ENCODE measurements at places on chromosomes 7 and 10. TPM values are rescaled to one million over a fixed set of nuclear protein-coding genes. Genes with fewer than 3 reads are reported as not detected.
A peak's percentile ranks its signal among the peaks of the same experiment; 100 is the strongest.

SEC24C gene
- total RNA-seq, result 127 TPM

ASAH2 gene
- total RNA-seq, result 2.6 TPM

FKBP9 gene
- 0.35 TPM for total RNA-seq

GTF2IRD2 gene
- total RNA-seq, result 35.9 TPM

TMEM196 gene
- total RNA-seq, result not detected

INPP5F gene
- 10.6 TPM for total RNA-seq

LOXL4 gene
- total RNA-seq, result not detected

- DNase-seq, result no peak
These were observed 2.9 kb downstream of the CYTH3 start for GRCh38 chr7:6269527-6269926.

DNA sequence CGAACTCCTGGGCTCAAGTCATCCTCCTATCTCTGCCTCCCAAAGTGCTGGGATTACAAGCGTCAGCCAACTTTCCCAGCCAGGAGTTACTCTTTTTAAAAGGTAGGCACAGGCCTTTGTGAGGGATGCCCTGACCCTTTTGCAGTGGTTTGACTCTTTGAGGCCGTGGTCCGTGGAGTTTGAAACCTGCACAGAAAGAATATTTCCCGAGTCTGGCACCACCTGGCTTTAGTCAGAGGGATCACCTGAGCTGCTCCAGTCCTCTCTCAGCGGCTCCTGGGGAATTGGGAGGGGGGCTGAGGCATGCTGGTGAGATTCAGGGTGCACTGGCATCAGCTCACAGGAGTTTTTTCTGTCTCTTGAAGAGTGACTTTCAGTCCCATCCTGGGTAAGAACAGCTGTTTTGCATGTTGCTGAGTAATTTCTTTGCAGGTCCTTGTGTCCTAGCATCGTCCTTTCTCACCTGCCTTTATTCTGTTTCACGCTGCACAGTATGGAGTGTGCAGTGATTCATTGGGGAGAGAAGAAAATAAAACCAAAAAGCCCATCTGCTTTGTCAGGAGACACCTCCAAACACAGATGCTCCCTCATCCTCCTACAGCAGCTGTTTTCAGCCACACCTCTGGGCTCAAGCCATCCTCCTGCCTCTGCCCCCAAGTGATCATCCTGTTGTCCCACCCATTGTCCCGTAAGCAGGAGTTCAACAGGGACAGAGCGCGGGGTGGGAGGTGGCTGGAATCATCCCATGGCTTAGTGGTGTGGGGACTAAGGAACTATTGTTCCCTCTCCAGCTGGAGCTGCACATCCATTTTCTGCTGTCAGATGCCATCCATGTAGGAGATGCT, 284.7 kb downstream of the CAMK1D start:
- no peak for DNase-seq

- no peak for DNase-seq
These were observed 303.3 kb upstream of the CELF2 start for GRCh38 chr10:10714327-10714726.

- DNase-seq, result no peak
These were observed 132.3 kb upstream of the ANK3 start for GRCh38 chr10:60521974-60522405.

GRCh38 chr7:95549818-95550529, 46.3 kb downstream of the PDK4 start:
- DNase-seq, result no peak

DNA sequence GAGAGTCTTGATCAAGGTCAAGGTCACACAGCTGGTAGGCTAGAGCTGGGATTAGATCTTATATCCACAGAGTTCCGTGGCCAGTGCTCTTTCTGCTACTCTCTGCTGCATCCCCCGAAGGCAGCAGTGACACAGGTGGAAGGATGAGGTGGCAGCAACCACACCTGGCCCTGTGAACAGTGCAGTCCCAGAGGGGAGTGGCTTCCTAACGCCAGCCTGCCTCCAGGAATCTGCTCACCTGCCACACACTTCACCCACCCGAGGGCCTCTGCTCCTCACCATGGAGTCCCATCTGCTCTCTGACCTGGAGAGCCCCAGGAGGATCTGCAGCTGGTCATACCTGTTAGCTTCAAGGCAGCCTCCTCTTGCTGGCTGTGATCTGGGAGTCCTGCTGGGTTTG, 484.2 kb downstream of the PLXNA4 start:
- no peak for DNase-seq

DNA sequence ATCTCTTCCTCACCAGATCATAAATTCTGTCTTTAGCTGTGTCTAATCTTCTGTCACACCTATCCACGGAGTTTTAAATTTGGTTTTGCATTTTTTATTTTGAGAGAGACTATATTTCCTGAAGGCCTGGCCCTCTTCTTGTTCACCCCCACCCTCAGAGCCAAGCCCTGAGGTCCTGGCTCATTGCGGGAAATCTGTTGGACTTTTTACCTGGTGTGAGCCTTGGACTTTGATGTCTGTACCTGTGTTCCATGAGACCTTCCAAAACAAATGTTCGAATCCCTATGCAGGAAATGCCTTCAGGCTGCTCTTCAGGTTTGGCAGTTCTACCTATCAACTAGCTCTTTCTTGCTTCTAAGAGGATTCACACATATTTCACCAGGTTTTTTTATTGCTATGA, 175.2 kb upstream of the GRB10 start:
- no peak for DNase-seq

DNA sequence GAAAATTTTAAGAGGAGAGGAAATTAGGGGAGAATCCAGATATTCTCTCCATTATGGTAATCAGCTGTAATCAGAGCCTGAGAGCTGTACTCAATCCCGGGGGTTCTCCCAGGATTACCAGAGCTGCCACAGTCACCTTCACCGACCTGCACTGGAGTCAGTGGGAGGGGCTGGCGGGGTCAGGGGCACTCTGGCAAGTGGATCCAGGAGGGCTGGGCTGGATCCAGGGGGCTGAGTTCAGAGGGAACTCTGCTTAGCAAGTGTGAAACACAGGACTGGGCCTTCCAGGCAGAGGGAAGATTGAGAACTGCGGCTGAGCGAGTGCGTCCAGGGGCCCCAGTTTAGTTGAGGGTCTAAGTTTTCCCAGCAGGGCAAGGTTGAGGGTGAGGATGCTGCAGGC, 89.2 kb downstream of the BMS1 start:
- DNase-seq, result no peak

DNA sequence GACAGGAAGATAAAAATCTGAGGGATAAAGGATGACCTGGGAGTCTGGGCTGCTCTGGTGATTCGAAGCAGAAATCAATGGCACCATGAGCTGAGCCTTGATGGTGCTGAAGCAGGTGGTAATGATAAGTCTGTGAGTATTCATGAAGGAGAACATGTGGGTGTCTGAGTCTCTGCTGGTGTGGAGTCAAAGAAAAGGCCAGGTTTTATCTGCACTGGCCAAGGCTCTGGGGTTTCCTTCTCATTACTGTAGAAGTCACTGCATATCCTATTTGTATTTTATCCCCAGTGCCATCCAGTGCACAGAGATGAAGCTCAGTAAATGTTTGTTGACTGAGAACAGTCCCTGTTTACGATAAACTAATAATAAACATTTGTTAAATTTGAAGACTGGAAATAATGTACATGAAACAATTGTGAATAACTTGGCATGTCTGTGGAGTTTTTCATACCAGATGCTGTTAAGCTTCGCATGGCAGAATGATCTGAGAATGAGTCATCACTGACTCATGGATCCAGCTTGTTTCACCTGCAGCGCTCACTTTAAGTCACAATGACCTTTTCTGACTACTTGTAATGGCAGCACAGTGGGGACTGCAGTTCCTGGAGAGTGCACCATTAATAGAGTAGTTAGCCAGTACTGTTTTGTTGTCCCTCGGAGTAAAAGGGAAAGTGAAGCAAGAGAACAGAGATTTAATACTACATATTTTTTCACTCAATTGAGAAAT, 538.5 kb downstream of the HTR7 start:
- no peak for DNase-seq

- no peak for DNase-seq
These were observed 69.2 kb downstream of the HDAC9 start for GRCh38 chr7:18564779-18565178.

DNA sequence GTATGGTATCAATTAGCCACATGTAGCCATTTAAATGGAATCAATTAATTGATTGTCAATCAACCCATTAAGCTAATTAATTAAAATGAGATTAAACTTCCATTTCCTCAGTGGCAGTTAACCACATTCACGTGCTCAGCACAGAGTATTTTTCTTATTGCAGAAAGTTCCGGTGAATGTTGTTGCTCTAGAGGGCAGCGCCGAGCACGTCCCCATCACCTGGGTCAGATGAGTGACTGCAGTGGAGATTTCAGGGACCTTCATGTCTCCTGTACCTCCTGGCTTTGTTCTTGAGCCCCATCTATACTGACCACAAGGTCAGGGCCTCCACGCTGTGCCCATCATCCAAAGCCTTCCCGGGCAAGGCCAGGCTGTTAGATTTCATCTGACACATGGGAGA, 168.8 kb upstream of the MKI67 start:
- no peak for DNase-seq

GRCh38 chr10:11713186-11713743, 28.9 kb upstream of the ECHDC3 start:
- DNase-seq, result no peak

GRCh38 chr7:107874605-107875446, 16.2 kb upstream of the DLD start:
- DNase-seq, result peak; percentile 52

GRCh38 chr10:28060031-28060607, 61.2 kb upstream of the ODAD2 start:
- no peak for DNase-seq

DNA sequence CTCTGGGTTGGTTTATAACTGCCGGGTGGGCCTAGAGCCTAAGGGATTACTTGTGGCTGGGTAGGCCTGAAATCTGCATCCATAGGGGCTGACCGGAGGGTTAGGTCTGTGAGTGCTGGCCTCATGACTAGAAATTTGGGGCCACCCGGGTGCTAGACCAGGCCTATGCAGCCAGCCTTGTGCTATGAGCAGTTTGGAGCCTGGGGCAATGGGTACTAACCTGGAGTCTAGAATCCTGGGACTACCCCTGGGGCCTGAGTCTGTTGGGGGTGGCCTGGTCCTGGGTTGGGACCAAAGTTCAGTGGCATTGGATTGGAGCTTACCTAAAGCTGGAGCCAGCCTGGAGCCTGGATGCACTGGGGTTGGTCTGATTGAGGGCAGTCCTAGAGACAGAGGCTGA, 995.2 kb downstream of the ANKRD7 start:
- DNase-seq, result no peak

DNA sequence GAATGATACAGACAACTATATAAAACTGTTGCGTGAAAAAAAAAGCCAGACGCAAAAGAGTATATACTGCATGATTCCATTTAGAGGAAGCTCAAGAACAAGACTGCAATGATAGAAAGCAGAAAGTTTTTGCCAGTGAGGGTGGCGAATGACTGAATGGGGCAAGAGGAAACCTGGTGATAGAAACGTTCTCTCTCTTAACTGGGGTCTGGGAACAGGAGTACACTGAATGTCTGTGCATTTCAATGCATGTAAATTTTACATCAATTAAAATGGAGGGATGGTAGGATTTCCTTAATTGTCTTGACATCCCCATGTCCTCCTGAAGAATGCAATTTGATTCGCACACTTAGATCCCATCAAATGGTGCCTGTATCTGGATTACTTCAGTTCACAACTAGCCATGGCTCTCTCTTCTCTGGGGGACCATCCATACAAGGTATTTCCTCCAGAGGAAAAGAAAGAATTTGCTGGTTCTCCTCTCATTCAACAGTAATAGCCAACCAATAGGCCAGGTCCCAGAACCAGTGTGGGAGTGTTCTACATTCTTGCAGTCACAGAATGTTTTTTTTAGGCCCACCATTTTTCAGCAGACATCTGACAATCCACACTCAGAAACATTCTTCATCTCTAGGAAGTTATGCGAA, 221.0 kb upstream of the KLF14 start:
- no peak for DNase-seq

DNA sequence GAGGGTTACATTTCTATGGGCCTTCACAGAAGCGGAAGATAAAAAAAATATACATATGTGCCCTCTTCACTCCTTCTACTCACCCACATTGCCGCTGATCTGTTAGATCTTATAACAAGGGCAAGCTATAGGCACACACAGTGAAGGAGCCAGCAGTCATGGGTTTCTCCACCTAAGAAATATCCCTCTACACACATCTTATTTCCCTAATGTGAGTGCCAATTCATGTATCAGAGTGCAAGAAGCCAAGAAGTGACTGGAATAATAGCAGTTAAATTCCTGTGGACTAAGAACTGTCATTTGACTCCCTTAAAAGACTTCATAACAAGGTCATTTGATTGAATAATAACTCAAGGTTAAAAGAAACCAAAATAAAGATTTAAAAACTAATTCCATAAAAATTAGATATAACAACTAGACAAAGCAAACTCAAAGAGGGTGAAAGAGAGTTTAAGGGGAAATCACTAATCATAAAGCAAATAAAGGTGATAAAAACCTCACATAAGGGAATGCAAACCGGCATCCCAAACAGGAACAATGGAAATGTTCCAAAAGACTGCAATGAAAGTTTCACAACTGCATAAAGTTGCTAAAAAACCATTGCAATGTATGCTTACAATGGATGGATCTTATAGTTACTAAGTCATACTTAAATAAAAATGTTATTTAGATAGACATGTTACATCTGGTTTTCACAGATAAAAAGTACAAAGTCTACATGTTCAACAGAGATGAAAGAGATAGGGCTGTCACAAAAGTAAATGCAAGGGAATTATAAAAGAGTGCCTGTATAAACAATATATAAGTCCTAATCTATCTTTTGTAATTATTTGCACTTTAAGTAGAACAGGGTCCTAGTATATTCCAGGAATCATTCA, 42.8 kb downstream of the ARHGAP21 start:
- no peak for DNase-seq

- no peak for DNase-seq
These were observed 5.5 kb downstream of the PTPRN2 start for GRCh38 chr7:158582089-158582456.

- no peak for DNase-seq
These were observed 28.5 kb downstream of the PIK3CG start for GRCh38 chr7:106893591-106893990.

- no peak for DNase-seq
These were observed 10.7 kb upstream of the DPYSL4 start for GRCh38 chr10:132175907-132176581.

- no peak for DNase-seq
These were observed 28.1 kb upstream of the UNCX start for GRCh38 chr7:1204460-1205140.

- DNase-seq, result no peak
These were observed 14.9 kb upstream of the EBF3 start for GRCh38 chr10:129978980-129979379.

- no peak for DNase-seq
These were observed 33.5 kb upstream of the SKAP2 start for GRCh38 chr7:26897928-26898327.

Data from CD4-positive, alpha-beta memory T cell (primary cell).